ENCODE measurements at places on chromosomes 5 and 9.

DNA sequence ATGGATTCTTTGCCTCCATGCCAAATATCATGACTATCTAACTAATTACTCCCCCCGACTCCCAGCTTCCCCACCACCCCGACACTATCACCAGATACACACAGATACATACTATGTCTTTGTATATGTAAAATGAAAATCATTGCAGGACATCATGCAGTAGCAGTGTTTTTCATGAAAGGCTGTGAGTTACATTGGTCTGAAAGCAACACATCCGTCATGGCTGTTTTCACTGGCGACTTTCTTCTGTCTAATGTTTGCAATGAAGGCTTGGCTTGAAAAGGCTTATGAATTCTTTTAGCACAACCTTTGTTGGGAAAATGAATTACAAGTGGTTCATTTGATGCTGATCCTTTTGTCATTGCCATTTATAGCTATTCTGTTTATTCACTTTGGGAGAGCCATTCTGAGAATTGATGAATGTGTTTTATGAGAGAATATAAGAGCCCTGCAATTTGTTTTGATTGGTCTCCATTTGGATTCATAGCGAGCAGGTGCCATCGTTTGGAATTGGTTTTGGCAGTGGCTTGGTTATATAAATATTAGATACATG, 103.4 kb downstream of the PIP5K1B start:
- no peak for DNase-seq

DNA sequence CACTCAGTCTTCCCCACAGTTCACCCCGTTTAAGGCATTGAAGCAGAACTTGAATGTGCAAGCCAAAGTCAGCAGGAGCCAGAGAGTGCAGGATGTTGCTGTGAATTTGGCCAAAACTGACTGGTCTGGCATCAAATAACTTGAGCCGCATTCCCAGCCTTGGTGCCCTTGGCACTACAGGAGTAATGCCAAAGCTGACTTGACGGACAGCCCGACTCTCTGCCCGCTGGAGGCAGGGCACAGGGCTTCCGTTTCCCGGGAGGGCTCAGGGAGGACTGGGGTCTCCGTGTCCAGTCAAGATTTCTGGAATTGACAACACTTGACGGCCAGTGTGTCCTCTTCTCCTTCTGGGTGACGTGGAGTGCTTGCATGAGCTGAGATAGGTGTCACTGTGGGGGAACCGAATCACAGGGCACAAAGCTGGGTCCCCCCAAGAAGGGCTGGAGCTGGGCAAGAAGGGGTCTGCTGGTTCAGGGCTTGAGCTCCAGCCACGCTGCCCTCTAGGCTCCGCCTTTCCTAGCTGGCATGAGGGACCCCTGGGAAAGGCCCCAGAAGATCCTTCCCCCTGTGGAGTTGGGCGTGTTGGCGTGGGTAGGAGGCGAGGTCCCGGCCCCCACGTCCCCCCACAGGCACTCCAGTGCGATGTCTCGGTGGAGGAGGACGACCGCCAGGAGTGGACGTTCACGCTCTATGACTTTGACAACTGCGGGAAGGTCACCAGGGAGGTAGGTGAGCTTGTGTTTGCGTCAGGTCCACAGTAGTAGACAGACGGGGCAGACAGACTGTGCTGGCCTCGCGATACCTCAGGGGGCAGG, 25.2 kb downstream of the NKD2 start:
- DNase-seq: no peak

GRCh38 chr5:151427258-151427657, 20.1 kb upstream of the SLC36A1 start:
- no peak for DNase-seq

DNA sequence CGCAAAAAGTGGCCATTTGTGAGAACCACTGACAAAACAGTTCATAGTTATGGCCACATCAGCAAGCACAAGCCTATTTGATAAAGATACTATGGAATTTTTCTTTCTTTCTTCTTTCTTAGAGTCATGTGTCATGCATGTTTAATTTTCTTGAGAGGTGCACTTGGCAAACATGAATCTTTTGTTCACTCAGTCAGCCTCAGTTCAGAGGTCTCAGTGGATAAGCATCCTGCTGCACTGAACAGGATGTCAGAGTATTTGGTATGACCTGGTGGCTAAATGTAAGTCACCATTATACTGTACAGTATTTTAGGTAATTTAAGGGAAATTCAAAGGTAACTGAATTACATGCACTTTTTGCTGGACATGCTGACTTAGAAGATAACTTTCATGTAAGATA, 5.4 kb downstream of the NNT start:
- DNase-seq: no peak

- DNase-seq: no peak
Measured at GRCh38 chr5:180367991-180368390, 14.9 kb upstream of the GFPT2 start.

DNA sequence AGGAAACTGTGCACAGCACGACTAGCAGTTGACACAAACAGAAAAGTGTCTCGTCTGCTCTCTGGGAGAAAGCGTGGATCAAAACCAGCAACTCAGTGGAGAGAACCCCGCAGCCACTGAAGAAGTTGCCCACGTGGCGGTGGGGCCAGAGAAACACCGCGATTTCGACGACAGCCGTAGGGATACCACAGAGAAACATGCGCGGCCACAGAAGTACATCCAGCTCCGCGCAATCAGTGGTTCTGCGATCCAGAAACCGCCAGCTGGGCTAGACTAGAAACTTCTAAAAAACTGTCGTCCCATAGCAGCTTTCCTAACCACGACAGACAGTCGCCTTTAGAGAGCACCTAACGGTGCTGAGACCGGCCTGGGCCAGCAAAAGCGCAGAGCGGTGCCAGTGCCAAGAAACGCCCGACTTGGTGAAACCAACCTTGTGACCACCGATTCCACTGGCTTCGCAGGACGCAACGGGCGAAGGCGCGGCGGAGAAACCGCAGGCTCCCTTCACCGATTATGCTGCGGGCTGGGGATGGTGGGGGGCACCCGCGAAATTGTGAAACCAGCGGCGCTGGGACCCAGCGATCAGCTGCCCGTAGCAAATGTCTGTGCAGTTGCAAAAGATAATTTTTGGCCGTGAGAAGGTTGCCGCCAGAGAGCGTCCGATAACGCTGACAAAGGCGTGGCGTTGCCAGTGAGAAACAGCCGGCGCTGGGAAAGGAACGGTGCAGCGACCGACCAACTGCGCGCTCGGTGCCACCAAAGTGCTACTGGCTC, 2.7 kb upstream of the ANXA2R start:
- peak; percentile 84 for DNase-seq

- no peak for DNase-seq
Measured at GRCh38 chr5:96228408-96228807, 204.6 kb downstream of the PCSK1 start.

GRCh38 chr5:132054697-132055440, 5.6 kb upstream of the IL3 start:
- no peak for DNase-seq

GRCh38 chr5:96855031-96855872, 21.0 kb upstream of the ERAP2 start:
- DNase-seq: no peak

GRCh38 chr5:151153300-151153699, 4.3 kb downstream of the ANXA6 start:
- DNase-seq: no peak

DNA sequence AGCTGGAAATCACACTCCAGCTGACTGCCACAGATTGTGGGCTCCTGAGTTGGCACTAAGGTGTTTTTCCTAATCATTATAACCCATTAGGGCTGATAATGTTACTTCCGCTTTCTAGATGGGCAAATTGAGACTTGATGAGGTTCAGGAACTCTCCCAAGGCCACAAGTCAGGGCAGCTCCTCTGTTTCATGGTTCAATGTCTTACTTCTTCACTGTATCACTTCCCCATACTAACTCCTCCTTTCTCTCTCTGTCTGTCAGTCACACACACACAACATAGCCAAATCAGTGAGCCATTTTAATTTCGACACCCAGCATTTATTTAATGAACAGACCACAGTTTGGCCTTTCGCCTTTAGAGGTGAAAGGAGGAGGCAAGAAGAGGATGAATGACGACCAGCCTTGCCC, 17.8 kb upstream of the TRAF1 start:
- no peak for DNase-seq

DNA sequence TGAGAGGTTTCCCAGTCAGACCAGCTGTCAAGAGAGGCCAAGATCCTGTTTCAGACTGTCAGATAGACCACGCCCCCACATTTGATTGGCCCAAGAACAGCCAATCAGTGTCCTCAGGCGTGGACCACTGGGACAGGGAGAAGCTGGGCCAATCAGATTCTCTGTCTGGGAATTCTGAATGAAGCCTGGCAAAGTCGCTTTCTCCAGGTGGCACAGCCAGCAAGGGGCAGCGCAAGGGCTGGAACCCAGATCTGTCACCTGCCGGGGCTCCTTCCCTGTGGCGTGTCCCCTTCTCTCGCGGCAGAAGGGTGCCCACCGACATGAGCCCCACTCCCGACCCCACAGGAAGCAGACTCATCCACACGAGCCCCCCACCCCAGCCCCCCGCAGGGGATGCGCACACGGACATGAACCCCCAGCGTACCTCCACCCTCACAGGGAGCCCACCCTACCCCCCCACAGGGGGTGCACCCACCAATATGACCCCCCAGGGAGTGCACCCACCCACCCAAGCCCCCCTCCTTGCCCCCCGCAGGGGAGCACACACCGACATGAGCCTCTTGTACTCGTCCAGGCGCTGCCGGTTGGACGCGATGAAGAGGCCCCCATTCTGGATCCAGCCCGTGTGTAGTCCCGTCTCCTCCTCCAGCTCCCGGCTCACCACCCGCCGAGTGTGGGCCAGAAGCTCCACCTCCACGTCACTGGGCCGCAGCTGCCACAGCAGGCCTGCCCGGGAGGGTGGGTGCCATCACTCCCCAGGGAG, 6.1 kb downstream of the SARDH start:
- no peak for DNase-seq

GRCh38 chr5:112549127-112549526, 130.1 kb upstream of the EPB41L4A start:
- no peak for DNase-seq

- DNase-seq: no peak
Measured at GRCh38 chr9:72420783-72421182, 55.8 kb upstream of the ZFAND5 start.

- no peak for DNase-seq
Measured at GRCh38 chr5:99644822-99645221, 716.0 kb upstream of the CHD1 start.

GRCh38 chr5:139232147-139232724, 34.1 kb upstream of the SIL1 start:
- no peak for DNase-seq

- DNase-seq: no peak
Measured at GRCh38 chr9:82972446-82972845, 90.5 kb downstream of the RASEF start.

GRCh38 chr5:106303911-106304310, 1366.8 kb downstream of the EFNA5 start:
- DNase-seq: no peak

- no peak for DNase-seq
Measured at GRCh38 chr9:2413160-2413805, 208.3 kb upstream of the VLDLR start.

- no peak for DNase-seq
Measured at GRCh38 chr5:61625137-61625561, 293.1 kb downstream of the ZSWIM6 start.

DNA sequence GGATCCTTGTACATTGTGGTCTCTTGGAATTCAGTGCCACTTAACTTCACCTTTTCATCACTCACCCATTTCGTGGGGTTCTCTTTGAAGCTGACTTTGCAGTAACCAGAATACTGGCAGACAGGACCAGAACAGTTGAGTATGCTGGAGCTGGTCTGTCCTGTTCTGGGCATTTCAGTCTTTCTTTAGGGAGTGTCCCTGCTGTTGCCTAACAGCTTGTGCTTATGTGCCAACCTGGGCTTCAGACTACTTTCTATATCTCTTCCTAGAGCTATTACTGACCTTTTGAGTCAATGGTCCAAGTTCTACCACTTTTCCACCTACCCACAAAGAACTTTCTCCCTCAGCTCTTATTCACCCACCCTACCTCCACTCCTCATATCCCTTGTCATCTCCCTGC, 10.0 kb upstream of the INSL6 start:
- no peak for DNase-seq

DNA sequence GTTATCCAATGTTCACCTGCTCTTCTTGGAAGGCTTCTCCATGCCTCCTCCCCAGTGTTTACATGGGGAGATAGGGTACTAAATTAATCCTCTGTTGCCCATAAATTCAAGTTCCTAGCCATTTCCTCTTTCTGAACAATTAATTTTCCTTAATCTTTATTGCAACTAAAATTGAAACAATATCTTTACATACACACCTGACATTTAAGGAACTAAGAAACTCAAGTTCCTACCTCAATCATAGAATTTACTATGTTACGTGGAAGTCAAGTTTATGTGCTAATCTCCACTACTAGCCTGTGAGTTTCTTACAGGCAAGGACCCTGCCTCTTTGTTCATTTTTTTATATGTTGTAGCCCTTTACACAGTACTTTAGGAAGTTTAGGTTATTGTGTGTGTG, 10.1 kb upstream of the ADRB2 start:
- no peak for DNase-seq

GRCh38 chr5:94776167-94776566, 157.7 kb downstream of the SLF1 start:
- DNase-seq: no peak
